Dermis lymphatic vessel endothelial cell (primary cell): ENCODE measurements at places on chromosomes 12 and 14. TPM values are rescaled to one million over a fixed set of nuclear protein-coding genes. Genes with fewer than 3 reads are reported as not detected.

The RPL10L gene
- not detected in 2 replicates for total RNA-seq

The POLE2 gene
- 3.4 and 4.2 TPM in 2 replicates for total RNA-seq

The PPP4R3A gene
- 78.5 and 85.9 TPM in 2 replicates for total RNA-seq

The NR1H4 gene
- not detected in 2 replicates for total RNA-seq

The CCDC196 gene
- total RNA-seq, result not detected in 2 replicates

The AQP2 gene
- not detected in 2 replicates for total RNA-seq

The TAS2R31 gene
- total RNA-seq, result 2.7 and 3.1 TPM in 2 replicates

The PRPH gene
- not detected in 2 replicates for total RNA-seq

The SMCO2 gene
- total RNA-seq, result 0.11 and 0.34 TPM in 2 replicates

The RNF212B gene
- total RNA-seq, result not detected in 2 replicates

The STAB2 gene
- total RNA-seq, result 7.2 and 10.4 TPM in 2 replicates

The CIROP gene
- not detected in 2 replicates for total RNA-seq

The STYK1 gene
- total RNA-seq, result 2.7 and 7.8 TPM in 2 replicates

The KRT82 gene
- not detected in 2 replicates for total RNA-seq

The ACOT6 gene
- total RNA-seq, result not detected in 2 replicates

The LIN7A gene
- total RNA-seq, result 0.09 and 0.22 TPM in 2 replicates

The KERA gene
- not detected in 2 replicates for total RNA-seq

The ZC2HC1C gene
- total RNA-seq, result 0.17 and 0.33 TPM in 2 replicates

The KRT3 gene
- not detected in 2 replicates for total RNA-seq

The DTX1 gene
- total RNA-seq, result 1.5 and 2.9 TPM in 2 replicates

The CLEC9A gene
- total RNA-seq, result not detected in 2 replicates

The TAMALIN gene
- 27.4 and 32.4 TPM in 2 replicates for total RNA-seq

The COL2A1 gene
- total RNA-seq, result not detected in 2 replicates

The UBR7 gene
- 39.8 and 52.1 TPM in 2 replicates for total RNA-seq

The FAIM2 gene
- total RNA-seq, result not detected in 2 replicates

The POTEG gene
- total RNA-seq, result not detected in 2 replicates

The OVCH1 gene
- total RNA-seq, result not detected in 2 replicates

The CCDC175 gene
- total RNA-seq, result not detected in 2 replicates

The DPY19L2 gene
- total RNA-seq, result 0.17 and 0.43 TPM in 2 replicates

The RAB2B gene
- 25.6 and 28.4 TPM in 2 replicates for total RNA-seq

The FAM181A gene
- not detected in 2 replicates for total RNA-seq

The SRSF5 gene
- 137 and 181 TPM in 2 replicates for total RNA-seq

The AP5M1 gene
- 13.8 and 18.0 TPM in 2 replicates for total RNA-seq

The SLC6A13 gene
- 0.09 TPM in 1 of 2 replicates, not detected in the other for total RNA-seq

The KRT80 gene
- total RNA-seq, result under 0.01 TPM in 2 replicates

The TAS2R42 gene
- not detected in 2 replicates for total RNA-seq

The FOXN4 gene
- not detected in 2 replicates for total RNA-seq

The RAD9B gene
- total RNA-seq, result 0.11 and 0.43 TPM in 2 replicates

The SOAT2 gene
- not detected in 2 replicates for total RNA-seq

The NTS gene
- under 0.01 and 0.34 TPM in 2 replicates for total RNA-seq

The FITM1 gene
- 0.34 and 0.76 TPM in 2 replicates for total RNA-seq

The INHBE gene
- total RNA-seq, result not detected in 2 replicates

The POTEM gene
- not detected in 2 replicates for total RNA-seq

The ATP23 gene
- 6.7 and 12.2 TPM in 2 replicates for total RNA-seq

The LRP6 gene
- 55.8 and 67.1 TPM in 2 replicates for total RNA-seq
